ENCODE measurements at places on chromosomes 7 and 10.

- peak; percentile 9 for DNase-seq
Measured at GRCh38 chr10:125102246-125102645, 58.1 kb downstream of the CTBP2 start.

DNA sequence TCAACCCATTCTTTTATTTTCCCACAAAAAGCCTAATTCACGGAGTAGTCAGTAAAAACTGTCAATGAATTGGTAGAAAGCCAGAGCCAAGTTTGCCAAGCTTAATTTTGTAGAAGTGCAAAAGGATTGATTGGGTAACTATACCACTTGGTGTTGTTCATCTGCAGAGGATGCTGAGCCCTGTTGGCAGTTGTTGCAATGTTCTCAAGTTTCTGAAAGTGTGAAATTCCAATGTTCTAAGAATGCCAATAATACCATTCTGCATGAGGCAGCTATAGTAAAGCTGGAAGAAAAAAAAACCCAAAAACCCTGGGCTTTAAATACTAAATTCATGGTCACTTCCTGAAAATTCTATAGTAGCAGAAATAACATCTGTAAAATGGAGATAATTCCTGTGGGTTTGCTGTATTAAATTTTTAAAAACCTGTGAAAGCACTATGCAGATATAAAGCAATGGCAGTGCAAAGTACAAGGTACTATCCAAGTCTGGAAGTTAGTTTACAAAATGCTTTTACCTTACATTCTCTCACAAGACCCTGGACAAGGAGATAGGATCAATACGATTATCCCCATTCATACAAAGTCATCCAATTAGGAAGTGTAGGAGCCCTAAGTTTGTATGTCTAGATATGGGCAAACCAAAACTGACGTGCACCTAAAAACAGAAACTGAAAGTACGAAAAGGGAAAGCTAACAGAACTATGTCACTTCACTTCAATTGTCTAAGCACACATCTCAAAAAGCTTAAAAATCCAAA is 6.0 kb upstream of the PON1 start:
- DNase-seq: peak; percentile 97

GRCh38 chr7:44068054-44068453 is 2.7 kb upstream of the PGAM2 start:
- no peak for DNase-seq

GRCh38 chr10:132263866-132264265 is 43.9 kb downstream of the STK32C start:
- DNase-seq: no peak

DNA sequence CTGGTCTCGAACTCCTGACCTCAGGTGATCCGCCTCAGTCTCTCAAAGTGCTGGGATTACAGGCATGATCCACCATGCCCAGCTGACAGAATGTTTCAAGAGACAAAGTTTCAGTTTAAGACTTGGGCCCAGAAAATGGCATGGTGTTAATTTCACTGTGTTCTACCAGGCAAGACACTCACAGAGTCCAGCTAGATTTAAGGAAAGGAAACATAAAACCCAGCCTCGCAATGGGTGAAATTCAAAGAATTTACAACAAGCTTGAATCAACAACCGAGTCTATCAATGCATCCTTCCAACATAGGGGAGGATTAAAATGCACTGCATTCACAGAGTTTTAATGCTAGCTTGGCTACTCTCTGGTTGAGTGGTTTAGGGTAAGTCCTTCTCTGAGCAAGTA is 764.0 kb downstream of the XPNPEP1 start:
- DNase-seq: no peak

DNA sequence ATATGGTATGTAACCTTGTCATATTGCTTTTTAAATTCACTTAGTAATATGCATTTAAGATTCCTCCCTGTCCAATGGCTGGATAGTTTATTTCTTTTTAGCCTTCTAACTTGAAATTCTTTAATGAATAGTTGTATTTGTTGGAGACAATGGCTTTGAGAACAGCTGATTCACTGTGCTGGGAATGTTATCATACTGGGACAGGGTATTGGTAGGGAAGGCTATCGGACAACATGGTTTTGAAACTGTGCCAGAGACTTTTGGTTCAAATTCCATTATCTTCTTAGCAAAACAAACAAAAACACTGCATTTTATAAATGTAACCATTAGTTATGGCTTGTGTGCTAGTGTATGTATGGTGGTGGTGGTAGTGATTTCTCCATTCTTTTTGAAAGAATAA is 517.1 kb upstream of the ANKRD30A start:
- no peak for DNase-seq

- no peak for DNase-seq
Measured at GRCh38 chr10:6269953-6270867, 67.5 kb downstream of the PFKFB3 start.

- DNase-seq: no peak
Measured at GRCh38 chr7:607938-608337, 88.3 kb upstream of the PDGFA start.

DNA sequence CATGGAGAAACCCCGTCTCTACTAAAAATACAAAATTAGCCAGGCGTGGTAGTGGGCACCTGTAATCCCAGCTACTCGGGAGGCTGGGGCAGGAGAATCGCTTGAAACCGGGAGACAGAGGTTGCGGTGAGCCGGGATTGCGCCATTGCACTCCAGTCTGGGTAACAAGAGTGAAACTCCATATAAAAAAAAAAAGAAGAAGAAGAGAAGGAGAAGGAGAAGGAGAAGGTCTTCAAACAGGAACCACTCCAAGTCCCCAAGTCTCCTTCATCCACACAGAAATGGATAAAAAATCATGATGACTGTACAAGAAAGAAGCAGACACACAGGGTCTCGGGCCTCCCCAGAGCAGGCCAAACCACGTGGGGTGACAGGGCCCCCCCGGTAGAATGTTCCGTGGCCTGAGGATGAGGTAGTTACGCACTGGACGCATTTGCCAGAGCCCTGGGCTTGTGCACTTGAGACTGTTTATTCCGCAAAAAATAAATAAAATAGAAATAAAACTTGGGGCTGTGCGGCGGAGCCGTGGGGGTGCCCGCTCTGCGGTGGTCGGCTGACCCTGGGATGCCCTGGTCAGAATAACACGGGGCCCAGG is 15.8 kb downstream of the VENTX start:
- DNase-seq: no peak
